ENCODE measurements at places on chromosomes 3 and 15.

DNA sequence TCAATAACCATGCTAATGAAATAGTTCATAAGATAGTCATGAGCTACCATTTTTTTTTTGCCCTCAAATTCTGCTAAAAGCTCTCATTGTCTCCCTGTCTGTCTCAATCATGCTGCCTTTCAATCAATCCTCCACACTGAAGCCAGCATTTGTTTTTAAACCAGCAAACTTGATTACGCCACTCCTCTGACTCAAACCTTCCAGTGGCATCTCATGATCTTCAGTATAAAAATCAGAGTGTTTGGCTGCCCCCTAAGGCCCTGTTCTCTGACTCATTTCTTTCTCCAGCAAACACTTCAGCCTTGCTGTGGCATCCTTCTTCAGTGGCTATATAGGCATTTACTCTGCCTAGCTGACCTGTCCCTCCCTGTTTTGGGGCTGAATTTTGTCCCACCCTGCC lies 36.0 kb upstream of the EOMES start:
- no peak for DNase-seq

DNA sequence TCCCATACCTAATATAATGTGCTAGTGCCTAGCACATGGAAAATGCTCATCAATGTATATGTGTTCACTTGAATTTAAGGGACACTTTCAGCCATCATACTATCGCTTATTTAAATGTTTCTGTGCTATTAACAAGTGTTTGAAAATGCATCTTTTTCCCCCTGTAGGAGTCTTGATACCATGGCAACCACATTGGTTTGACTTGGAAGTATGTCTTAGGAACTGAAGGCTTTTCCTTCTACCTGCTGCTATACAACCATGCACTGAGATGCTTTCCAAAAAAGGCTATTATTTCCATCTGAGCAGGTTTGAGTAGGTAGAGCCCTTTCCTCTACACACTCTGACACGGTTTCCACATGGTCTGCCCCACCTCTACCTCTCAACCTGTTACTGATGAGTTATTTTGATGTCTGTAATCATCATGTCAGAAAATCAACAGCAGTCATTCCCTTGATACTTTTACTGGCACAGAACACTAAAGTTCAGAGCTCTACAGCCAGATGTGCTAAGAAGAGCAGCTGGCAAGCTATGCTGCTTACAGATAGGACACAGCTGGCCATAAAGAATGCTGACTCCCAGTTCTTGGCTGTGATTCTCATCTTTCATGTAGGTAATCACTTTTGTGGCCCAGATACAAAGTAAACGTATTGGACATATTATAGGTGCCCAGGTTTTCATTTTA lies 59.3 kb downstream of the RYR3 start:
- no peak for DNase-seq

- DNase-seq: no peak
Observed at GRCh38 chr3:53111822-53112221, 18.4 kb downstream of the RFT1 start.

GRCh38 chr3:101591071-101591470 lies 17.1 kb downstream of the PCNP start:
- no peak for DNase-seq

DNA sequence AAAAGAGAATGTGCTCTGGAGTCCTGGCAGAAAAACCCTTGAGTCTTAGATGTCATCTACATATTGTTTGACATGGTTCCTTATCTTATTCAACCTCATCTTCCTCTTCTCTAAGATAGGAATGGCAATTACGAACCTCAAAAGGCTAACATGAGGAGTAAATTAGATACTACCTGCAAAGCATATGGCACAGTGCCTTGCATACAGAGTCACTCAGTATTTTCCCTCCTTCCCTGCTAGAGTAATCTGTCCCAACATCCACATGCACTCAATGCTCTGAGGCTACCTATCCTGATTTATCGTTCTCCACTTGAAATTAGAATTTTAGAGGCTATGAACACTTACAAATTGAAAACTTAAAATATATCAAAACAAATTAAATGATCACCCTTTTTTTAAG lies 386.7 kb downstream of the RSL24D1 start:
- DNase-seq: no peak

GRCh38 chr3:193846569-193846968 lies 253.6 kb downstream of the OPA1 start:
- no peak for DNase-seq

- no peak for DNase-seq
Observed at GRCh38 chr3:110708156-110708555, 363.5 kb upstream of the NECTIN3 start.

DNA sequence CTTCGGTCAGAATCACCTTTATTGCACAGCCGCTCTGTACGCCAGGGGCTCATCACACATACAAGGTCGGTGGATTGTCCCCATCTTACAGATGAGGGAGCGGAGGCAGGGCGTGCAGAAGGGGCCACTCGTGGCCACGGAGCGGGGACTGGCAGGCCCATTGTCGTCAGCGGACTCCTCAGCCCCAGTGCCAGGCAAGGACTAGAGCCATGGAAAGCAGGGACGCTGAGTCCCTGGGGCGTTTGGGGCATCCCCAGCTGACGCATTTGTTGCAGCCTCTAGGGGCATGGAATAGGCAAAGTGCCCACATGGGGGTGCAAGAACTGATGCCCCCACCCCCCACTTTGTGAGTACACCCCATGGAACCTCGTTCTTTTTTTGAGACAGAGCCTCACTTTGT lies 29.8 kb upstream of the FURIN start:
- no peak for DNase-seq

DNA sequence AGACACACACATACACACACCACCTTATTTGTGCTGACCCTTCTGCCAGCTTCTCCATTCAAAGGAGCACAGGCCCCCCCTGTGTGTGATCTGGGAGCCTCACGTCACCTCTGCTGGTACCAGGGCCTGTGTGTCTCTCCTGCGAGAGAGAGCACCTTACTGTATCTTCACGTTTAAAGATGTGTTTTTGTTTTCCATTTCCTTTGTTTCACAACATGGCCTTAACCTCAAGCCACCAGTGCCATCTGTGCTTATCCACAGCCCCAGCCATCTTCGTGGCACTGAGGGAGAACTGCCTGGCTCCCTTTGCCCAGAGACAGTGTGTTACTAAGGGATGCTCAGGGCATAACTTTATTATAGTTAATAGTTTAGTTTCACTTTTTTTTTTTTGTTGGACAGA lies 52.3 kb downstream of the ABHD2 start:
- no peak for DNase-seq

DNA sequence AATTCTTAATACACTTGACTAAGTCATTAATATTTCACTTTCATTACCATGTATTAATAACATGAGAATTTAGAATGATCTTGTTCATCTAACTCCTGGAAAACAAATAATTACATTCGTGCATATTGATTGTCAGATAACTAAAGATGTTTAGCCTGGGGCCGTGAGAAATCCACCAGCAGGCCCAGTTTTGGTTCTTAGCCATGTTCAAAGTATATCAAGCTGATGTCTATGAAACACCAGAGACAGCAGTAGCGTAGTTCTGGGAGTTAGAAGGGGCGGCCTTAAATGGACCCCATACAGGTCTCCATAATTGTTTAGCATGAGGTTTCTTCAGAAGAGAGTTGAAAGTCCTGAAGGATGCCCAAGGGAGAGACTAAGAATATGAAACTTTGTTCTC lies 103.6 kb upstream of the DPH6 start:
- DNase-seq: no peak

DNA sequence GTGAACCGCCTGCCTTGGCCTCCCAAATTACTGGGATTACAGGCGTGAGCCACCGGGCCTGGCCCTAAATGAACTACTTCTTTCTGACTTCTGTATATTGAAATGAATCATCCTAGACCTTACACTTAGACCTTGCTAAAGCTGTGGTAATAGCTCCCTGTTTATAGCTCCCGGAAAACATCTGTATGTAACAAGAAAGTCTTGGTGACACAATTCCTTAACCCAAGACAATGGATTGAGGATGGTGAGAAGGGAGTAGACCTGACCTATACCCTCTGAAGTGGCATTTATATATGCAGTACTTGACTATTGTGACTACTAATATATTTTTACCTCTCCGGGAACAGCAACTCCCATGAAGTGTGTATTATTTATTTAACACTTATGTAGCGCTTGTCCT lies 48.0 kb upstream of the TBL1XR1 start:
- DNase-seq: no peak

DNA sequence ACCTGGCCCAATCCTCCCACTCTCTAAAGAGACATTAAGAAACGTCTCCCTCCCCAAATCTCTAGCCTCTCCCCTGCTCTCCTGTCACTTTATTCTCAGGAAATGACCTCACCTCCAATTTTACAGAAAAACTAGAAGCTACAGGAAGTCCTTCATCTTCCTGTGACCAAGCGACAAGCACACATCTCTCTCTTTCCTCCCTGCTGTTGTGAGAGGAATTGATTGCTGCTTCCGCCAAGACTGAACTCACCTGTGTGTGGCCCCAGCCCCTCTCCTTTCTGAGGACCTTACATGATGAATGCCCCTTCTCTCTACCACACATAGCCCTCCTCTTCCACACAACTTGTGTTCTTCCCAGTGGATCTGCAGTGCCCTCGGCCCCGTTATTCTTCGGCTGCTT lies 18.2 kb downstream of the DNAJB8 start:
- DNase-seq: no peak

DNA sequence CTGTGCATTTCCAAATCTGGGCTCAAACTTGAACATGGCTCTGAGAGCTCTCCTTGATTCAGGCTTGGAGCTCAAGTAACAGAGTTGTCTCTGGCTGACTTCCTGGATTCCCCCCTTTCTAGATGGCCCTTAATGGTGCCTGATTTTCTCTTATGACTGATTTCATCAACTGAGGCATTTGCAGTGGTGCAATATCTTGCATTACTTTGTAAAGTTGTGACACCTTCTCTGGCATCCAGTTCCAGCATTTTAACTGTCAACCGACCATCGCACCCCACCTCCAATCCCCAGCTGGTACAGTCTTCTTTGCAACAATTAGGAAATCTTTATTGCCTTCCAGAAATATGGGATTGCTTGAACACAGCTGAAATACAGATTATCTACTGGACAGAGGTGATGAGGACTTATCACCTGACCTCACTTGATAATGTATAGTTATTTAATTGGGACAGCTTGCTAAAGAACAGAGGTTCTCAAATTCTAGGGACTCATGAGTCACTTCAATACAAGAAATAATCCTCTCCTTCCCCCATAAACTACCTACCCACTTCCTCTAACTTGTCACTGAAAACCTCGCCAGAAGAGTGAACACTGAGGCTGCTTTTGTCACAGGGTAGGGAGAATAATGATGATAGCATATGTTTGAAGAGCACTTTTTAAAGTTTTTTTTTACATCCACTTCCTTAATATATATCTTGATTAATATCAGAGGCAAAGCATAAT lies 41.8 kb downstream of the FILIP1L start:
- no peak for DNase-seq

DNA sequence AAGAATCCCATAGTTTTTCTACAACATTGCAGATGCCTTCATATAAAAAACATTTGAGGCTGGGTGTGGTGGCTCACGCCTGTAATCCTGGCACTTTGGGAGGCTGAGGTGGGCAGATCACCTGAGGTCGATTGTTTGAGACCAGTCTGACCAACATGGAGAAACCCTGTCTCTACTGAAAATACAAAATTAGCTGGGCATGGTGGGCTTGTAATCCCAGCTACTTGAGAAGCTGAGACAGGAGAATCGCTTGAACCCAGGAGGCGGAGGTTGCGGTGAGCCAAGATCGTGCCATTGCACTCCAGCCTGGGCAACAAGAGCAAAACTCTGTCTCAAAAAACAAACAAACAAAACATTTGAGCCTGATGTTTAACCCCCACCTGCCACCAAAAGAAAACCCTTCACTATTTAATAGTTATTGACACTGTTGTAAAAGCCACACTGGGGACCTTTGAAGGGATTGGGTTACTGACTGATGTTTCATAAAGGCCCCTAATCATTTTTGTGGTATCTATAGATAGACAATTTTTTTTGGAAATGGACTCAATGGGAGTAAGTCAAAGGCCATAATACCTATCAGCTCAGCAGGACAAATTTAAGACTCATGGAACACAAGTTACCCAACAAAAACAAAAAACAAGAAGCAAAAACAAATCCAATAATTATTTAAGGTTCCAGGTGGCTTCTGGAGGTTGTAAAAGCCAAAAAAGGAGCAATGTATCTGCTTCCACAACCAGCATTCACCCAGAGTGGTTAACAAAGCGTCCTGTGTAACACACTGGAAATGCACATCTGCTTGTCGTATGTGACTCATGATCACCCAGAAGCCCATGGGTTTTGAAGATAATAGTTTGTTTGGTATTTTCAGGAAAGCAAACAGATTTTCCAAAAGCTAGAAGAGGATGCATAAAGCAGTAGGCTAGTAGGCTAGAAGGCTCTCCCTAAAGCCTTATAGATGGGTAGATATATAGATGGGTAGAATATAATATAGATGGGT lies 41.2 kb downstream of the CDCP1 start:
- DNase-seq: no peak

- DNase-seq: no peak
Observed at GRCh38 chr3:183117056-183117455, 17.8 kb upstream of the MCCC1 start.

- DNase-seq: no peak
Observed at GRCh38 chr3:105367063-105367405, 325 bp downstream of the ALCAM start.

DNA sequence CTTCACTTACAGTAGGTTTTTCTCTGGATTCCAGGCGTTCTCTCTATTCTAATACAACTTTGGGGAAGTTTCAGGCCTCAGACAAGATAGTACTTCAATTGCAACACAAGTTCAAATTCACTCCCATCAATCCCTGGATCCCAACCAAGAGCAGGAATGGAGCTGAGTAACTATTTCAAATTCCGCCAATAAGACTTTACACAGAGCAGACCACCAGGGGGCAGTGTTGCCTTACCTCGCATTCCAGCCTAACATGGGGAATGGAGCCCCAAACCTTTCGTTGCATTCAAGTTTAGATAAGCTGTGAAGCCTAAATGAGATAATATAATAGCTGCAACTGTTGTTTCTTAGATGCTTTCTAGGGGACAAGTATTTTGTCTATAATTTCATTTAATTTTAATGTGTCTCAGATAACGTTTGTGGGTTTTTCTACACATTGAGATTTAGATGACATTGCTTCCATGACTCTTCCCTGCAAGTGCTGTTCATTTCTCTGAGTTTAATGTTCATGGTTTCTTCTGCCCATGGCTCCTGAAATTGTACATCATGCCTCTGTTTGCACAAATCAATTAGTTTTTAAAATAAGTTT lies 186.7 kb downstream of the NSUN3 start:
- peak; percentile 29 for DNase-seq

DNA sequence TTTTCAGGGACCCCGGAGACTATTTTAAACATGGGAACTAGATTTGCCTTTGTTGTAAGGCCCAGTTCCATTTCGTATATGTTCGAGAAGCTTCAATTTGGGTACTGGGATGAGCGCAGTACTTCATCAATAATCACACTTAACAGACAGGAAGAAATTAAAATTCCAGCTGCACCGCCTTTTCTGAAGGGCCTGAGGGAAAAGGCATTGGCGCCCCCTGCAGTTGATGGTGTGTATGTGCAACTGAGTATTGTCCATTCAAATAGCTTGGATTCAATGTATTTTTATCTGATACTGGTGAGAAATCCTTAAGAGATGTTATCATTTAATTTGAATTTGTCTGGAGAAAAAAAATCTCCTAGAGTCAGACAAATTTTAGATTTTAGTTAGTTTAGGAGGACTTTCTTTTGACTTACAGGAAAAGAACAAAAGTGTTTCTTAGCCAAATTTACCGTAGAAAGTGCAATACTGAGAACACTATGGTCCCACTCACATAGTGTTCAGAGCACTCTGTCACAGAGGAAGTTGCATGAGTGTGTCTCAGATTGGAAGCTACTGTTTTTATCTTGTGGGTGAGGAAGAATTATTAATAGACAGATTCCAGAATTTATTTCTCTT lies 5.4 kb upstream of the ALDH1A2 start:
- no peak for DNase-seq

GRCh38 chr15:50519740-50520425 lies 26.6 kb downstream of the USP50 start:
- DNase-seq: no peak
